ENCODE measurements at places on chromosomes 16 and 17. TPM values are rescaled to one million over a fixed set of nuclear protein-coding genes. Genes with fewer than 3 reads are reported as not detected.

METTL22 gene
- total RNA-seq: 29.3 TPM

LRRC36 gene
- total RNA-seq: not detected

SCARF1 gene
- total RNA-seq: 12.4 TPM

VTN gene
- 36.9 TPM for total RNA-seq

CTRL gene
- total RNA-seq: 0.81 TPM

PERCC1 gene
- total RNA-seq: 0.35 TPM

ADAM11 gene
- total RNA-seq: 20.0 TPM

FNDC8 gene
- total RNA-seq: not detected

TP53TG3 gene
- total RNA-seq: 1.1 TPM

TBC1D3G gene
- not detected for total RNA-seq

ADAP2 gene
- 8.6 TPM for total RNA-seq

KRT37 gene
- total RNA-seq: not detected

RDM1 gene
- not detected for total RNA-seq

KRTAP9-4 gene
- not detected for total RNA-seq

TPSAB1 gene
- 9.4 TPM for total RNA-seq

CCL22 gene
- not detected for total RNA-seq

KRTAP1-5 gene
- total RNA-seq: not detected

GSDMA gene
- 1.4 TPM for total RNA-seq

RABEP1 gene
- 54.2 TPM for total RNA-seq

COTL1 gene
- 18.4 TPM for total RNA-seq

CCL13 gene
- 1.2 TPM for total RNA-seq

RAMP2 gene
- 41.3 TPM for total RNA-seq

JPH3 gene
- not detected for total RNA-seq

FLCN gene
- total RNA-seq: 56.4 TPM

BEAN1 gene
- total RNA-seq: 2.4 TPM

CDH11 gene
- total RNA-seq: 8.8 TPM

HSPB9 gene
- total RNA-seq: 0.11 TPM

PRDM7 gene
- not detected for total RNA-seq

HGS gene
- 36.6 TPM for total RNA-seq

ABCC12 gene
- 0.14 TPM for total RNA-seq

Measured in Right ventricle myocardium inferior (tissue), 1 donor.